ENCODE measurements at places on chromosomes 16 and 17. TPM values are rescaled to one million over a fixed set of nuclear protein-coding genes. Genes with fewer than 3 reads are reported as not detected.

Gene GDPD3
- total RNA-seq = 2.5 TPM

Gene SMPD3
- 0.77 TPM for total RNA-seq

Gene OR2C1
- not detected for total RNA-seq

Gene METTL16
- 34.7 TPM for total RNA-seq

Gene CCL4L2
- not detected for total RNA-seq

Gene ABCA3
- total RNA-seq = 58.4 TPM

Gene CHRNE
- total RNA-seq = 0.13 TPM

Gene CWC25
- 13.6 TPM for total RNA-seq

Gene CD300LB
- not detected for total RNA-seq

Gene HBZ
- total RNA-seq = 1.1 TPM

Gene NOG
- total RNA-seq = 9.2 TPM

Gene HEATR9
- not detected for total RNA-seq

Gene GCGR
- total RNA-seq = 1.6 TPM

Gene JPH3
- 1.2 TPM for total RNA-seq

Gene SOST
- not detected for total RNA-seq

Gene GPT2
- total RNA-seq = 12.7 TPM

Gene CCDC102A
- total RNA-seq = 12.9 TPM

Gene MYOCD
- total RNA-seq = not detected

Gene ZNF750
- not detected for total RNA-seq

Gene AANAT
- total RNA-seq = not detected

Gene FOXN1
- total RNA-seq = not detected

Gene COPZ2
- 5.4 TPM for total RNA-seq

Gene NPIPA2
- total RNA-seq = 3.9 TPM

Gene KRTAP3-2
- total RNA-seq = not detected

Gene ITGAX
- total RNA-seq = 0.49 TPM
